Hypothalamus (tissue), 51 donors: ENCODE measurements at places on chromosomes 16 and 17.

- no peak for DNase-seq
Measured at GRCh38 chr17:62653826-62654761, 26.6 kb downstream of the MRC2 start.

- no peak for DNase-seq
Measured at GRCh38 chr16:68991075-68991474, 114.4 kb upstream of the HAS3 start.

DNA sequence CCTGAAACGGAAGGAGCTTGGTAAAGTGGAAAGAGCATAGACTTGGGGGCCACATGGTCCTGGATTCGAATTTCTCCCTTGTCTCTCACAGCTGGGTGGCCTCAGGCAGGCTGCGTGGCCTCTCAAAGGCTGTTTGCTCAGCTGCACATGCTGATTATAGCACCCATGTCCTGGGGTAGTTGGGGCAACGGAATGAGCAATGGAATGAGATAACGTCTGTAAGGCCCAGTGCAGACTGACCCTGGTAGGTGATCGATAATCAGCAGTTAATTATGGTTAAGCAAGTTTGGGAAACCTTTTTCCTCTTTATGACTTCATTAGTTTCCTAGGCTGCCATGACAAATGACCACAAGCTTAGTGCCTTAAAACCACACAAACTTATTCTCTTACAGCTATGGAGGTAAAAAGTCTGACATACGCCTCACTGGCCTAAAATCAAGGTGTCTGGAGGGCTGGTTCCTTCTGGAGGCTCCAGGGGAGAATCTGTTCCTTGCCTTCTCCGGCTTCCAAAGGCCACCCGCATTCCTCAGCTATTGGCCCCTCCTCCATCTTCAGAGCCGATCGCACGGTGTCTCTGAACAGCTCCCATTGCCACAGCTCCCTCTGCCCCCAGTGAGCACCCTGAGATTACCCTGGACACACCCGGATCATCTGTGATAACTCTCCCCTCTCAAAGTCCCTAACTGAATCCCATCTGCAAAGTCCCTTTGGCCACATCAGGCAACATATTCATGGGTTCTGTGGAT lies 294.9 kb upstream of the FOXF1 start:
- no peak for DNase-seq

GRCh38 chr17:49987681-49988441 lies 7.2 kb downstream of the DLX3 start:
- DNase-seq: no peak

DNA sequence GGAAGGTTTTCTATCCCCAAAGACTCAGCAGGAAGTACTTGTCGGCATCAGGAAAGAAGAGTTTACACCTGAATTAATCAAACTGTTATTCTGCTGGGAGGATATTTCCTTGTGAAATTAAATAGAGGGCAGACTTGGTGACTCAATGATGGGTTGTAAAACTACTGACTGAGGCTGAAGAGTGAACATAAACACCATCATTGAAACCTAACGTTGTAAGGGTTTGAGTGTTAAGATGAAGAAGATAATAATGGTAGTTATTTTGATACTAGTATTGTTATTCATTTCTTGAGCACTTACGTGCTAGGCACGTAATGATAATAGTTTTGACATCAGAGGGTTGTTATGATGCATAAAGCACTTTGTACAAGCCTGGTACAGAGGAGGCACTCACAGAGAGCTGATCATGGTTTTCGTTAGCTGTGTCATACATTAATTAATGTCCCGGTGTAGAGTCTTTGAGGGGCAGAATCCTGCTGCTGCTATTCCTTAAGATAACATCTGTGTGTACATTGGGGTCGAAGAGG lies 64.2 kb upstream of the CACNG3 start:
- DNase-seq: no peak

DNA sequence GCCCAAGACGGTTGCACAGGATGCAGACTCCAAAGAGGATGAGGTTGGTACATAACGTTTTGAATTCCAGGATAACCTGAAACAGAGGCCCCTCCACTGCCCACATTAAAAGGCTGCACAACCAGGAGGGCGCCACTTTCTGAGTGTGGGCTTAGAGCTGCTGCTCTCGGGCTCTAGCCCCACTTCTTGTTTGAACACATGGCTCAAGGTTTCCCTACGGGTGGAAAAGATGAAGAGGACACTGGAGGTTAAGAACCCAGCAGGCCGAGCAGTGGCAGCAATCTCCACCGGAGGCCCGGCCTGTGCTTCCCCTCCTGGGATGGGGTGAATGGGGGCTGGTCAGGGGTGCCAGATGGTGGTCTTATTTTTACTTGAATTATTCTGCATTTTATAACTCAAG lies 8.0 kb upstream of the TRAP1 start:
- no peak for DNase-seq

DNA sequence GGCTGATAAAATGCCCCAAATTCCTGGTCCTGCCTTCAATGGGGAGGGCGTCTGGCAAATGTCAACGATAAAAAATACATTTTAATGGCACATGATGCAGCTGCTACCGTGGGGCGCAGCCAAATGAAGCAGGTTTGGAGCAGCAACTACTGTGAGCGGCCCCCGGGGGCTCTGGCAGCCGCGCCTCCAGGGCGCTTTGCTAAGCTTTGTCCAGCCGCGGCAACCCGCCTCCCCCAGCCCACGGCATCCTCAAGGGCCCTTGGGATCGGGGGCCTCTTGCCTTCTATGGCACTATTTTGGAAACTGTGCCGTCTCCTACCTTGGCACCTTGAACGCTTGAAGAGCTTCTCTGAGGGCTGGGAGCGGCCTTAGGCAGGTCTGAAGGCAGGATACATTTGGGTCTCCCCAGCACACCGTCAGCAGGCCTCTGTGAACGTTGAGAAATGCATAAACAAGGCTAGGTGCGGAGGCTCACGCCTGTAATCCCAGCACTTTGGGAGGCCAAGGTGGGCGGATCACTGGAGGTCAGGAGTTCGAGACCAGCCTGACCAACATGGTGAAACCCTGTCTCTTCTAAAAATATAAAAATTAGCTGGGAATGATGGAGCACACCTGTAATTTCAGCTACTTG lies 25.1 kb downstream of the TBX4 start:
- DNase-seq: no peak

DNA sequence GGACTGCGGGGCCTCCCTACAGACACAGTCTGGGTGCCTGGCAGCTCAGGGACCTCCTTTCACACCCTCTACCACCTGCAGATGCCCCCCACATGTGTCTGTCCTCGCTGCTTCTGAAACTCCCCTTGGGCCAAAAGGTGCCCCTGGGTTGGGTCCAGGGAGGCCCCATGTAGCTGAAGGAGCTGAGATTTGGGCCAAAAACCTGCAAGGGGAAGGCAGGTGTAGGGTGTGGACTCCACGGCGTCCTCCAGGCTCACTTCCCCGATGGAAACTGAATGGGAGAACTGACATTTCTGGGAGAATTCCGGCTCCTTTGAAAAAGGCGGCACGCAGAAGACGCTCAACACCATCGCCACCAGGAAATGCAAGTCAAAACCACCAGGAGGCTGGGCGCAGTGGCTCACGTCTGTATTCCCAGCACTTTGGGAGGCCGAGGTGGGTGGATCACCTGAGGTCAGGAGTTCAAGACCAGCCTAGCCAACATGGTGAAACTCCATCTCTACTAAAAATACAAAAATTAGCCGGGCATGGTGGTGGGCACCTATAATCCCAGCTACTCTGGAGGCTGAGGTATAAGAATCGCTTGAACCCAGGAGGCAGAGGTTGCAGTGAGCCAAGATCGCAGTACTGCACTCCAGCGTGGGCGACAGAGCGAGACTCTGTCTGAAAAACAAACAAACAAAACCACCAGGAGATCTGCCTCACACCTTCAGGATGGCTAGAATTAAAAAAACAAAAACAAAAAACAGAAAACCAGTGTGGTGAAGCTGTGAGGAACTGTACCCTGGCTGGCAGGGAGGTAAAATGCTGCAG lies 13.2 kb upstream of the BAIAP2 start:
- DNase-seq: no peak

DNA sequence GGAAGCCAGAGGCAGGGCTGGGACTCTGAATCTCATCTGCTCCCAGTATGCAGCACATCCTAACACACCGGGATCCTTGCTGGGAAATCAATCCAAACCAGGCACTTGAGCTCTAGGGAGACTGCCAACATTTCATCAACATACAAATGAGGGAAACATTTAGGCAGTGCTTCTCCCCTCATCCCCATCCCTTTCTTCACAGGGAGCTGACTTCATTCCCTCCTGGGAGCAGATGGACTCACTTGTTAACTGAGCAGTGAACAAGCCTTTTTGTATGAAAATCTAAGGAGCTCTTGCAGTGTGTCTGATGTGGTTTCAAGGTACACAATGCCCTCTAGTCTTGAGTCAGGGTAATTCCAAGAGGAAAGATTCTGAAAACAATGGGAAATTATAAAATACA lies 96.3 kb downstream of the TMEM114 start:
- DNase-seq: no peak

DNA sequence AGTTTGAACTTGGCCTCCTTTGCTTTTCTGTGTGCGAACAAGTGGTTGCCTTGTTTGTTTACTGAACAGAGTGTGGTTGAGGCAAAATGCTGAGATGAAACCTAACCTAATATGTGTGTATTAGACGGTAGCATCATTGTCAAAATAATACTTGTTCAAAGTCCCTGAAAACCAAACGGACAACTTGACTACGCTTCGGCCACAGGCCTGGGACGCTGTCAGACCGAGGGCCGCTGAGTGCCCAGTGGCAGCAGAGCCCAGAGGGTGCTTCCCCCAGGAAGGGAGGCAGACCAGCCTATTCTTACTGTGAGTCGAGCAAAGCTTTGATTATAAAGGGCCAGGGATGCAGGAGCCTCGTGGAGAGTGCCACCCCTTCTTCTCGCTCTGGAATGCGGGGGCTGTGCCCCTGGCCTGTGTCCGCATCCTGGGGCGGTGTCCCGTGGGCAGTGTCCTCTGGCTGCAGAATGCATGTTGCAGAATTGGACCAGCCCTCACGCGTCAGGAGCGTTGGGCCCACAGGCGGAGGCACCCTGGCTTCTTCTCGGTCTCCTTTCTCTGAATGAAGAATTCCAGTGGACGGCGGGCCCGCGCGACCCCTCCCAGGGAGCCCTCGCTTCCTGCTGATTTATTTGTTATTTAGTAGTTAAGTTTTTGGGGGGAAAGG lies 5.2 kb downstream of the ACSF3 start:
- DNase-seq: no peak

DNA sequence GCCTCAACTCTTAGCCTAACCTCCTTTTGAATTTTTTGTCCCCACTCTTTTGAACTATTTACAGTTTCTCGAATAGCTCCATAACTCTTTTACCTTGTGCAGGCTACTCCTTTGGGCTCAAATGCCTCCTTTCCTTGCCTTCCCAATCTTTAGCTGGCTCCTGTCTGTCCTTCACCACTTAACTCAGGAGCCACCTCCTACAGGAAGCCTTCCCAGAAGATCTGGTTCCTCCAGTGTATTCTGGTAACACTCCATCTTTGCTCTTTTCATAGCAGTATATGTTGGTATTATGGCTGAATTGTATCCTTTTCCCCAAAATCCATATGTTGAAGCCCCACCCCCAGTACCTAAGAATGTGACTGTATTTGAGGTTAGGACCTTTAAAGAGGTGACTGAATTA lies 9.0 kb upstream of the GRB2 start:
- DNase-seq: no peak

GRCh38 chr17:27345141-27345904 lies 51.4 kb downstream of the WSB1 start:
- peak; percentile 63 for DNase-seq

DNA sequence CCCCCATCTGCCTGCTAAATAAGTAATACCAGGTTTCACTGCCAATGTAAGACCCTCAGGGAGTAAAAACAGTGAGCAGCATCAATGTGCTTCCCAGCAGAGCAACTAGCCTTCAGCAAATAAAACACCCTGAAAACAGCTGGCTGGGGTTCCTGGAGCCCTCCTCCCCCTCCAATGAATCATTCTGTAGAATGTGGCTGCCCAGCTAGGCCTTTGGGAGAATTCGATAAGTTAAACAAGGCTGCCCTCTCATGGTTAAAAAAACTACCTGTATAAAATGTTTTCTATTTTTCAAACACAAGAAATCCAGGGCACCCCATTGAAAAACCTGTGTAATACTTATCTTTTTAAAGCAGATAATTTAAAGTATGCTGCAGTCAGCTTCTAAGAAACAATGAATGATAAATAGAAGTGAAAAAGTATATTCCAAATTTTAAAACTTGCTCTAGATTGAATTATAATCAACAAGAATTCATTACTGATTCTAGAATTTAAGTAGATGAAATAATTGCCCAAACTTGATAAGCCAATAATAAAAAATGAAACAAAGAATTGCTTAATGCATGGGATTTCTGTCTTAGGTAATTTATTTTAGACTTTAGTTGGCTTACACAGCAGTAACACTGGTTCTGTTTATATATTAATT lies 9.4 kb upstream of the TOM1L1 start:
- DNase-seq: no peak

DNA sequence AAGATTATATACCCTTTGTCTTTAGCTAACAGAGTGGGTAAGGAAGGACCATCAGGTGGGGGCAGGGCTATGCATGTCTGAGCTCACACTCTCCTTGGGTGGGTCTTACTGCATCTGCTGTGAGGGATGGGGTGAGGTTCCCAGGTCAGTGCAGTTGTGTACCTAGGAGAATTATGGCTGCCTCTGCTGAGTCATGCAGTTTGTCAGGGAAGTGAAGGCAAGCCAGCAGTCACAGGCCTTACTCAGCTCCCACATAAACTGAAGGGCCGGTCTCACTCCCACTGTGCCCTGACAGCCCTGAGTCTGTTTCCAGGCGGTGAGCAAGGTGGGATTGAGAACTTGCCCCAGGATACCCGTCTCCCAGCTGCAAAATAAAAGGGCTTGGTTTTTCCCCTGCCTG lies 328.6 kb downstream of the MAP2K6 start:
- no peak for DNase-seq

- no peak for DNase-seq
Measured at GRCh38 chr17:81950501-81950900, 3.5 kb upstream of the MYADML2 start.

GRCh38 chr17:4599505-4600281 lies 15.4 kb downstream of the SMTNL2 start:
- no peak for DNase-seq

DNA sequence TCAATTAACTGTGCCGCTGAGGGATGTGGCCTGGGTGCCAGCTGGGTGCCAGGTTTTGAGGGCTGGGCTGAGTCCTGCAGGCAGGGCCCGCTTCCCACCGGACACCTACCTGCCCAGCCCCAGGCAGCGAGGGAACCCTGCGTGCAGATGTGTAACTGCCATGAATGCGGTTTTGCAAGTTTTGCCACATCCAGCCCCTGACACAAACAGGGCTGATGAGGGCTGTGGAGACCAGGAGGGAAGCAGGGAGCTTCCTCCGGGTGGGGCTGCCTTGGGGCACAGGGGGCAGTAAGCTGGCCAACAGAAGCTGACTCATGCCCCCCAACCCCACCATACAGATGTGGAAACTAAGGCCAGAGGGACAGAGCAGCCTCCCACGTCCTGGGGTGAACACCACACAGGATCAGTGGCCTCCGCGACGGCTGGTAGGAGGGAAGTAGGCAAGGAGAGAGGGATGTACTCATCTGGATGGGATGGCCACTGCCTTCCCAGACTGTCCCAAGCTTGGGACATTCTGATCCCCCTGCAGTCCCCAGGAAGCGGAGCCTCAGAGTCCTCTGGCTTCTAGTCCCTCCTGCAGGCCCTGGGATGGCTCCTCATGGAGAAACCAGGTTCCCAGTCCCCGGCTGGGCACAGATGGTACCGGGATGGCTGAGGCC lies 1.6 kb downstream of the UBALD1 start:
- no peak for DNase-seq

- peak; percentile 29 for DNase-seq
Measured at GRCh38 chr17:10022416-10022815, 117.3 kb upstream of the RCVRN start.
